ENCODE measurements at places on chromosomes 7 and 10. TPM values are rescaled to one million over a fixed set of nuclear protein-coding genes. Genes with fewer than 3 reads are reported as not detected.
A peak's percentile ranks its signal among the peaks of the same experiment; 100 is the strongest.

The SFTPA1 gene
- not detected for total RNA-seq

The SEMA3D gene
- 7.4 TPM for total RNA-seq

GRCh38 chr7:50293509-50294179 lies 10.9 kb upstream of the IKZF1 start:
- no peaks in the 10 kb centered on the region for H3K4me1 ChIP-seq
- H3K4me3 ChIP-seq = no peak overlapping the region
- no peak overlapping the region for H3K27ac ChIP-seq
- no peak for DNase-seq
- no peaks in the 10 kb centered on the region for H3K27me3 ChIP-seq

The CYP2C18 gene
- total RNA-seq = 0.16 TPM

DNA sequence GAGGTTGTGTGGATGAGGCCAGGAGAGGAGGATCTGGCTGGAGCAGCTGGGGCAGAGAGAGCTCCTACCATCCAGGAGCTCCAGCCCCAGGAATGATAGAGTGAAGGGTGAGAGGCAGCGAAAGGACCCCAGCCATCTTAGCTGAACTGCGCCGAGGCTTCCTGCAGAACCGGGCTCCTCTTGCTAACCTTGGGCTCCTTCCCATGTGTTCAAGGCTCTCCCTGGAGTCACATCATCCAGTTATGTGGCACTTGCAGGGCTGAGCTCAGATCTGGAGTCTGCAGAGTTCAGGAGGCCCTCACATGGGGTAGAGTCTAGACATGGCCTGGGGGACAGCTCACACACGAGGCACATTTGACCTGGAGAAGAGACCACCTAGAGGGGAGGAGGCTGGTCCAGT lies 225.0 kb upstream of the ZNF32 start:
- DNase-seq = no peak
- H3K4me1 ChIP-seq = no peaks in the 10 kb centered on the region
- no peak overlapping the region for H3K4me3 ChIP-seq
- no peaks in the 10 kb centered on the region for H3K36me3 ChIP-seq
- no peak overlapping the region for H3K27ac ChIP-seq

The RAB19 gene
- total RNA-seq = 3.6 TPM

GRCh38 chr10:76036111-76036940 lies 604.9 kb downstream of the LRMDA start:
- peak overlapping the region; percentile 92 for H3K27ac ChIP-seq
- no peaks in the 10 kb centered on the region for H3K4me1 ChIP-seq
- no peaks in the 10 kb centered on the region for H3K36me3 ChIP-seq
- peak; percentile 92 for DNase-seq

All from endodermal cell (in vitro differentiated cells).